ENCODE measurements at places on chromosomes 6 and 20. TPM values are rescaled to one million over a fixed set of nuclear protein-coding genes. Genes with fewer than 3 reads are reported as not detected.
A peak's percentile ranks its signal among the peaks of the same experiment; 100 is the strongest.

DNA sequence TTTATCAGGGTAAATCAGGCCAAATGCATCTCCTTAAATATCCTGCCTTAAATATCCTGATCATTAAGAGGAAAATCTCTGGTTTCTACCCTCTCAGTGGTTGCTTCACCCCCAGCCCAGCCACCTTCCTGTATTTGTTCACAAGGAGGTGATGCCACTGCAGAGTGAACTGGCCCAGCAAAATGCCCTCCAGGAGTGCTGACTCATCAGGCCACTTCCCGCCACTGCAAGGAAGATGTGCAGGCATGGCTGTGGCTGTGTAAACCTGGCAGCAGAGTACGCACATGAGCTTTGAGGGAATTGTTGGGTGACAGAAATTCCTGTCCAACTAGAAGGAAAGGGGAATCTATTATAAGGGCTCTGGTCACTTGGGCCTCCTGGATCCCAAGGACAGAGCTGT, 13.8 kb downstream of the NQO2 start:
- no peak overlapping the region for H3K27ac ChIP-seq
- no peaks in the 10 kb centered on the region for H3K4me1 ChIP-seq

DNA sequence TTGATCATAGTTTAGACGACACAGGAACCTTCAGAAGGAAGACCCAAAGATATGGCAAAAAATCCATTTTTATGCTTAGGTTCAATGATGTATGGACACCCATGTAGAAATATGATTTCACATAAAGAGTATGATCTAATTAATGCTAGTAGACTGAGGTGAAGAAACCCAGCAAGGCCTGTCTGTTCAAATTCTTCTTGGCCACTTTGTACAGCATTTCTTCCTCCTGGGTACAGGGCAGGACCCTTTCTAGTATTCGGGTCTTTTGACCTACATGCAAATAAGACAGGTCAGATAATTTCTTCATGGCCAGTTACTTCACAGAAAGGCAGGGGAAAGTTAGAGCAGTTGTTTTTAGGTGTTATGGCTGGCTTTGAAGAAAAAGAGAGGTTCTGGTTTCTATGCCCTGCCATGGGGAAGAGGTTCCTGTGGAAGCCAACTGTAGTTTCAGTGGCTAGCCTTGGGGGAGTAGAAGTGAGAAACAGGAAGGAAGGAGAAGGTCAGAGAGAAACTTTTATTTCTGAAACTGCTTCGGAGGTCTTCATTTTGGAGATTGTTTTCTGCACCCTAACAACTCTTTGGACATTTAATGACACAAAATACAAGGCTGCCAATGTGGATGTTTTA, 208.3 kb downstream of the PTPRK start:
- DNase-seq = no peak
- no peak overlapping the region for H3K27ac ChIP-seq
- no peaks in the 10 kb centered on the region for H3K36me3 ChIP-seq
- H3K4me3 ChIP-seq = no peak overlapping the region
- no peaks in the 10 kb centered on the region for H3K4me1 ChIP-seq
- H3K27me3 ChIP-seq = no peaks in the 10 kb centered on the region

DNA sequence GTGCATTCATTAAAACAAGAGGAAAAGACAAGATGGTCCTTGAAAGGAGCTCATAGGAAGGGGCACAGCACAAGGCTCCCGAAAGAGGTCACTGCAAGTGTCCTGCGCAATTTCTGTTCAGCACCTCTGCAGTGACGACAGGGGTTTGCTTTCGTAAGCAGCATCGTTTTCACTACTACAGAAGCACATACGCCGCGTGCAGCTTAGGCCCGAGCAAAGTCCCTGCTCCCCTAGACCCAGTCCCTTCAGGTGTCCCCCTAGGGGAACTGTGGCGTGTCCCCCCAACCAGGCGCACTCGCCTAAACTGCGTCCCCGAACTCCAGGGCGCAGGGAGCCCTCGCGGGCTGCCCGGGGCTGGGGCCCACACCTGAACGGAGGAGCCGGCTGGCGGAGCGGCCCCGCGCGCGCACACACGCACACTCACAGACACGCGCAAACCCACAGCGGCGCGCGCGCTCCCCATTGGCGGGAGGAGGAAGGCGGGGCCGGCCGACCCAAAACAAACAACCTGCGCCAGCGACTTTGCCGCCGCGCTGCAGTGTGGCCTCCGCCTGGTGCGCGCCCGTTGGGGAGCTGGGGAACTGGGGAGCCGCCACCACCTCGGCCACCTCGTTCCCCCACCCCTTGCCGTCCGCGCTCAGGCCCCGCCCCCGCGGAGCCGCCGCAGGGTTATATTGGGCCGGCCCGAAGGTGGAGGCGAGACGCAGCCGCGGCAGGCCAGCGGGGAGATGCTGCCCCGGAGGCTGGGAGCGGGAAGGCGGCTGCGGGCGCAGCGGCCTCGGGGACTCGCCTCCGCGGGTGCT, at the start of gene FOXQ1:
Gene FOXQ1 (plus strand): TSS at position 699 of the 803 bp plus-strand sequence. CDS start 607 bp downstream, outside the sequence.
- H3K4me3 ChIP-seq = peak within 1 kb of the TSS; percentile 75
- peak; percentile 18 for DNase-seq
- peaks cover 4% of the 10 kb centered on the region for H3K4me1 ChIP-seq
- no peaks in the 10 kb centered on the region for H3K36me3 ChIP-seq

GRCh38 chr20:18754030-18754652, 59.4 kb upstream of the SCP2D1 start:
- H3K27me3 ChIP-seq = no peaks in the 10 kb centered on the region
- DNase-seq = no peak
- H3K4me1 ChIP-seq = no peaks in the 10 kb centered on the region
- H3K36me3 ChIP-seq = no peaks in the 10 kb centered on the region
- no peak overlapping the region for H3K27ac ChIP-seq
- H3K4me3 ChIP-seq = no peak overlapping the region

DNA sequence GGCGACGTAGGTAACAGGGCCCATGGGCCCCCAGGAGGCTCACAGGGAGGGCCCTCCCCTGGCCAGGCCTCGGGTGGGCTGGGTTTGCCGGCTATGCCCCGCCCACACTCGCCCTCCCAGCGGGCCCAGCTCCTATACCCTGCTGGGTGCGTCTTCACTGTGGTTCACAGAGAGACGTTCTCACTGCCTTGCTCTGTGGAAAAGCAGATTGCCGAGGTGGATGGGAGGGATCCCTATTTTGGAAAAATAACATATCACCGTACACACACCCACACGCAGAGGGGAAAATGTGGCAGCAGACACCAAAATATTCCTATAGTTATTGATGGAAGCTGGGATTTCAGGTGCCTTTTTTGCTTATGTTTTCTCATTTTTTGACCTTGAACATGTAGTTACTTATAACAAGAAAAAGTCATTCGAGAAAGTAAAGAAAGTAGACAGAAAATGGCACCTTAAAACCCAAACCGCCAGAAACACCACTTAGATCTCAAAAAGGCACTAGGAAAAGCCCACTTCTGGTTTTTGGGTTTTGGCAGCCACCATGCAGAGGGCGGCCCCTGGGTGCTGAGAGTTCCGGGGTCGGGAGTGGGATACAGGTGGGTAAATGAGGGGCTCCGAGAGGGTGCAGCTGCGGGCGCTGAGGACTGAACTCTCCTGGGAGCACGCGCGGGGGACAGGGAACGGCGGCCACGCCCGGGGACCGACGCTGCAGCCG, 49.4 kb downstream of the TMEM242 start:
- H3K4me1 ChIP-seq = peaks cover 2% of the 10 kb centered on the region
- H3K27me3 ChIP-seq = no peaks in the 10 kb centered on the region
- peak overlapping the region; percentile 74 for H3K4me3 ChIP-seq

DNA sequence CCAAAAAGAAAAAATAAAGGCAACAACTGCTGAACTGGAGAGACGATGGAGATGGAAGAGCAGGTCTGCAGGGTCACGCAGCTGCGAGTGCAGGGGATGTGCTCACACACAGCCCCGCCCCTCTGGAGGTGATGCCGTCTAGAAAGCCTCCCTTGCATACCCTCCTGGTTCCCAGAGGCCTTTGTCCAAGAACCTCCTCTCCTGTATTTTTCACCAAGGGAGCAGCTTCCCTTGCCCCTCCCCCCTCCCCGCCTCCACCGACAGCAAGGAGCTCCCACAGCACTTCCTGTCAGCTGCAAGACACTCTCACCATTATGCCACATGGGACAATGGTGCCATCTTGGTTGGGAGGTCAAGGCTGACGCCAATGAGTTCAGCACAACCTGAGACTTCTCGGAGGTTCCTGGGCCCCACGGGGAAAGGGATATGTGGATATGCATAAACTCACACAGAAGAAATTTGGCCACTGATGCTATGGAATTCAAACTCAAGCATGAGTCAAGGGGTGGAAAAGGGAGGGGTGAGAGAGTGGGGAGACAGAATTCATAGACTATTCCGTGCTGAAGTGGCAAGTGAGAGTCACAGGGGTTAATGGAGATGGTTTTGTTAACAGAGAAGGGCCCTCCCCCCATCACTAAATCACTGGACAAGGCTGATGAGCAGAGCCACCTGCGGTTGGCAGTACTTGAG, 132.9 kb downstream of the SCML4 start:
- peaks cover 26% of the 10 kb centered on the region for H3K4me1 ChIP-seq
- H3K36me3 ChIP-seq = no peaks in the 10 kb centered on the region
- H3K4me3 ChIP-seq = no peak overlapping the region
- peak; percentile 80 for DNase-seq
- no peaks in the 10 kb centered on the region for H3K27me3 ChIP-seq
- peak overlapping the region; percentile 79 for H3K27ac ChIP-seq

Gene CCDC170
- polyA plus RNA-seq = 0.76 TPM

Gene MAP1LC3A
- 19.3 TPM for polyA plus RNA-seq

Gene LGSN
- polyA plus RNA-seq = not detected

DNA sequence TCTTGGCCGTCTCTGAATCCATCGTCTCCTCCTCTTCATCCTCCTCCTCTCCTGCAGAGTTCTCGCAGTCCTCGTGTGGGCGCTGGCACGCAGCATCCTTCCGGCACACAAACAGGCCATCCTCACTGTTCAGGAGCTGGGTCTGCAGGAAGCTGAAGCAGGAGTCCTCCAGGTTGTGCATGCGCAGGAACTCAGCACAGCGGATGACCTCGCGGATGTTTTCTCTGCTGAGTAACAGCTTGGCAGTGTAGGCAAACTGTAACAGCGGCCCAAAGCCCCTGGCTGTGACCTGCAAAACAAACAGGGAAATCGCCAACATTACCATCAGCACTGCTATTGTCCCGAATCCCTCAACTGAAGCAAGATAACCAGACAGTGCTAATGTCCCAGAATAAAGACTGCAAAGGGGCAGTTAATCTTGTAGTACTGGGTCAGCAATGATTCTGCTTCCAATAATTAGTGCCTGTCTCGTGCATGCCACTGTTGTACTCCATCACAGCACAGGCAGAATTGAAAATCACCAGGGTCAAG, 57.4 kb downstream of the GJA10 start:
- no peaks in the 10 kb centered on the region for H3K27me3 ChIP-seq
- H3K4me3 ChIP-seq = no peak overlapping the region
- H3K27ac ChIP-seq = no peak overlapping the region
- H3K36me3 ChIP-seq = no peaks in the 10 kb centered on the region
- peak; percentile 78 for DNase-seq
